ENCODE measurements at places on chromosomes 3 and 15.
A peak's percentile ranks its signal among the peaks of the same experiment; 100 is the strongest.

GRCh38 chr3:67462187-67462586 is 192.2 kb downstream of the SUCLG2 start:
- DNase-seq: no peak

- no peak for DNase-seq
Measured at GRCh38 chr3:154192225-154192624, 71.0 kb downstream of the ARHGEF26 start.

- no peak for DNase-seq
Measured at GRCh38 chr15:57553526-57553925, 38.2 kb upstream of the MYZAP start.

GRCh38 chr3:179318876-179319275 is 4.0 kb upstream of the ZNF639 start:
- no peak for DNase-seq

DNA sequence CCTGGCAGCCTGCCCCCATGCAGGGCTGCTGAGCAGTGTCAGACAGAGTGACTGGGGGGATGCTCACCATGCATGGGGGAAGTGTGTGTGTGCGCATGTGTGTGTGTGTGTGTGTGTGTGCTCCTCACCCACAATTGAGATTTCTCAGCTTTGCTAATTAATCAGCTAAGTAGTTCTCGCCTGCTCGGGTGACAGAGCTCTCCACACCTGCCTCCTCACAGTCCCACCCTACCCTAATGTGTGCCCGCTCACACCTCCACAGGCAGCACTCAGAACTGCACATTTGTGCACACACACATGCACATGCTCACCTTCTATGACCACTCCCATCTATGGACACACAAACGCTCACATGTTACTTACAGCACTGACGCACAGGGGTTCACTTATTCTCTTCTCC is 37.3 kb downstream of the CACNA2D2 start:
- DNase-seq: no peak

- DNase-seq: no peak
Measured at GRCh38 chr15:57290187-57290586, 86.1 kb upstream of the CGNL1 start.

- no peak for DNase-seq
Measured at GRCh38 chr3:150410311-150411105, 2.4 kb downstream of the TSC22D2 start.

DNA sequence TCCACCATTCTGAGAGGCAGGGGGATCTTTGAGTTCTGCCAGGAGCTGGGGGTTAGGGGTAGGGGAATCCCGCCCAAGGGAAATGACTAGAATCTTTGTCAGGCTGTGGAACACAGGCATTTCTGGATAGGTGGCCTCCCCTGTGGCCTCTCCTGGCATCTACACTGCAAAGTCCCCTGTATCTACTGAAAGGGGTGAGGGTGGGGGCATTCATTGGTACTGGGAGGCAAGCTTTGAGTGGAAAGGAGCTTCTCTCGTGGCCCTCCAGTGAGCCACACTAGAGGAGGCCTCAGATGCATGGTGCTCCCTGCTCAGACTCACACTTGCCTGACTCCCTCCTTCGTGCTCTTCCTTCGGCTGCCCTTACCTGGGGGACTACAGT is 59.9 kb downstream of the CCNL1 start:
- DNase-seq: no peak

GRCh38 chr15:60363087-60363549 is 34.7 kb downstream of the ANXA2 start:
- DNase-seq: no peak

GRCh38 chr3:31875437-31875836 is 105.6 kb downstream of the OSBPL10 start:
- no peak for DNase-seq

GRCh38 chr3:137925080-137925479 is 84.9 kb upstream of the CLDN18 start:
- DNase-seq: no peak

- no peak for DNase-seq
Measured at GRCh38 chr3:76026379-76026778, 241.0 kb upstream of the ZNF717 start.

DNA sequence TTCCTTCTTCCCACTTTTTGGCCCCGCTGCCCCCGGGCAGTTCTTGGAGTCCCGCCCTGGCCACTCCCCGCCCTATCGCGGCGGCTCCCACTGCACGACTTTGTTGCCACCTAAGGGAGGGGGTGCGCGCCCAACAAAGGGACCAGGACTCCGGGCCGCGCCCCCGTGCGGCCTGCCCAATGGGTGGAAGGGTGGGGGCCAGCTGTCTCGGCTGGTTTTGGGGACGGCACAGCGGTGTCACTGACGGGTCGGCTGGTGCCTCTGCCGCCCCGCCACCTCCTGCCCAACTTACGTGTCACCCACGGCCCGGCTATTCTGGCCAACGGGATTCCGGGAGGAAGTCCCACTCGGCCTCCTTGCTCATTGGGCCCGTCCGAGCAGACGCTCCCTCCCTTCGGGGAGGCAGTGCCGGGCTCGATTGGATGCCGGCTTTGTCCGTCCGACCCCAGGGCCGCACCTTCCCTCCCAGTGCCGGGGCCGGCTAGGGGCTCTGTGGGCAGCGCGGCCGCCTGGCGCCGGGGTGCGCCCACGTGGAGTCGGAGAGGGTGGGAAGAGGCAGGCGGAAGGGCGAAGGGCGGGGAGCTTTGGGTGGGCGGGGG is at the start of gene GOLIM4:
TSS of gene GOLIM4 (minus strand) at position 314 of the 599 bp plus-strand sequence. CDS start 639 bp downstream, outside the sequence.
- DNase-seq: peak; percentile 18

GRCh38 chr15:80951941-80952340 is 37.7 kb downstream of the MESD start:
- no peak for DNase-seq

DNA sequence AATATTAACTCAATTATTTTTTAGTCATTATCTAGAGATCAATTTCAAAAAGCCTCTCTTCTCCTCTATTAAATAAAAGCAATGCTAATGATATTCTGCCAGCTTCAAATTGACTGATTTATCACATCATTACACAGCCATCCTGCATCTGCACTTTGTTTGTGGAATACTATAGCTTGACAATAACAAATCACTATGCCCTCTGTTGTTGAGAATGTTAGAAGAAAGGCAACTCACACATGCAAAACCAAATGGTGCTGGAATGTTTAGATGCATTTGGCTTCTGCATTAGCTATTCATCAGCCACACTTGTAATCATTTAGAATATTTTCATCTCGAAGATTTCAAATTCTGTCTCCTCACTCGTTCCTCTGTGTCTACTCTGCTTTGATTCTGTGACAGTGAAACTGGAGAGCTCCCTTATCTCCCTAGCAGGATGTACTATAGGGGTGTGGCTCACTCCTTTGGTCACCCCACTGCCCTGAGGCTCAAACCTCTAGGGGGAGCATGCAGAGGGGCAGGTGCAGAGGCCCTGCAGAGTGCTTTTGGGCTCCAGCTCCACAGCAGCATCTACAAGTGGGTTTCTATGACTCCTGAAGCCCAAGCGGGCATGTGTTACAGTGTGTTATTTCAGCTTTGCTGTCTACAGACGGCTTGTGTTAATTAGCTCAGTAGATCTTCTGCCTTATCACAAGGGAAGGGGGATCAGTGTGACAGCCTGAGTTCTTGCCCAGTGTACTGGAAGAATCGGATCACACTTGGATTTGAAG is 454.1 kb upstream of the BCHE start:
- DNase-seq: no peak

DNA sequence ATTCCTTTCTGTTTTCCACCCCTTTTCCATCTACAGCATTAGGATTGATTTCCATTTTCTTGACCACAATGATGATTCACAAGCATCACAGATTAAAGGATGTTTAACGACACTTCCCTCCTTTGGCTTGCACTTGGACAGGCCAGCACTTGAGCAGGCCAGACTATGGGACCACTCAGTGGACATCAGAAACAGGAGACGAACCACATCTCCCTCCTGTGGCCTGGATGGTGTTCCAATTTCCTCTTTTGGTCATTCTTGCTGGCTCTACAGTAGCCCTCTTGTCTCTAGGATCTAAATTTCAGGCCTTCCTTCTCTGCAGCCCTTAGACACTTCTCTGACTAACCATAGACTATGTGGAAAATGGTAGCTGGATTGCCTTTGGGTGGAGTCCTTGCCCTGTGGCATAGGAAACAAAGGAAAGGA is 78.8 kb upstream of the BOC start:
- DNase-seq: no peak

DNA sequence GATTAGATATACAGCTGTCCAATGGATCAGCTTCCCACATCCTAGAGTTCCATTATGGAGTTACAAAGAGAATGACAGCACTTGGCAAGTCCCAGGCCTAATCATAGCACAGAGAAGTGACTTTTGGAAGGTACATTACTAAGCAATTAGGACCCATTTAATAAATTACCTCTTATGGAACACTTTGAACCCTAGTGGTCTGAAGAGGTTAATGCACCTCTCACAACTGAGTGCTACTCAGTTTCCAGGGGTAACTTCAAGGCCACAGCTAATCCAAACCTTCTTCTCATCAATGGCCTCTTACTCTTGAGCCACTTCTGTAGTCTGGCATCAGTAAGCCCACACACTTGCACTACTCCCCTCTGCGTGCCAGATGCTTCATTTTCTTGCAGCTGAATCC is 34.9 kb upstream of the MEIS2 start:
- DNase-seq: no peak

DNA sequence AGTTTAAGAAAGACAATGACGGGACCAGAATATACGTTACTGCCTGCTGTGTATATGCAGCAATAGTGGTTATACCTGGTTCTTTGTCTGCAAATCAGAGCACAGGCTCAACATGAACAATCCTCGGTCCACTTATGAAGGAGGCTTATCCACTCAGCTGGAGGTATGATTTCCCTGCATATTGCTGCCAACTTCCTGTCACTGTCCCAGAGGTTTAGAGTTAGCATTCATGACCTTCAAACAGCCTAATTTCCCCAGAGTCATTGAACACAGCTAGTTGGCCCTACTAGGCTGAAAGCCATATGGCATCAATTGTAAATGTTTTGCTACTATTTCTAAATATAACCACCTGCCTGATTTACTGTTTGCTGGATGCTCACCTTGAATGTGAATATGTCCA is 224.9 kb upstream of the ZNF717 start:
- DNase-seq: no peak

GRCh38 chr3:143531101-143531500 is 317.2 kb downstream of the SLC9A9 start:
- no peak for DNase-seq

Measured in stimulated activated CD8-positive, alpha-beta memory T cell treated with anti-CD3 and anti-CD28 coated beads, Interleukin-4, amount 100 ng/mL, for 1 hour (primary cell).